Daoy (cell line): ENCODE measurements at places on chromosomes 1 and 21. TPM values are rescaled to one million over a fixed set of nuclear protein-coding genes. Genes with fewer than 3 reads are reported as not detected.

DNA sequence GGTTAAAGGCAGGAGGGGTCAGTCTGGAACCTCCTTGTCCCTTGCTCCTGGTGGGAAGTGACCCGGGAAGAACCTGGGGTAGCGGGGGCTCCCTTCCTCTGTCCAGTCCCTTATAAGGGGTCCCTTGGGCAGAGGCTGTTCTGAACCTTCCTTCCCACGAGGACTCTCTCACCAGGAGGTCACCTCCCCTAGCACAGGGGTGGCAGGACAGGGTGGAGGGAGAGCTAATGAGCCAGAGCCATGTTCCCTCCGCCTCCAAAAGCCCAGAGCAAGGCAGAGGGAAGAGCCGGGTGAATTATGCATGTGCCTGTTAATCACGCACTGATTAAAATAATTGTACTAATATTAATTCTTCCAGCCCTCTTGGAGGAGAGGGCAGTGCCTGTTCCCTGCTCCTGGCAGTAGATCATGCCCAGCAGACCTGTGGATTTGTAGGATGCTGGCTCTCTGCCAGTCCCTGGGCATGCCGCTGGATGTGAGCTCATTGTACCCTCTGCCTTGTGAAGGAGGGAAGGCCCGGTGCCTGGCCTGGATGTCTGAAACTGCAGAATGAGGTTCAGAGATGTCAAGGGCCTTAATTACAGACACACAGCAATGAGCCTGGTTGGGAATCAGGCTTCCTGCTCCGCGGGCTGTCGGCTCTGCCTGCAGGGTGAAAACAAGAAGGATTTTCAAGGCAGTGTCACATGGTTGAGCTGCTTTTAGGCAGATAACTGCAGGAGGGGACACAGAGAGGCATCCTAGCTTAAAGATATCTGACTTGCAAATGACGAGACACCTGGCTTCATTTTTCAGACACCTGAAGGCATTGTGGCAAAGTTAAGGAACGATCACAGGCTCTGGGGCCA is 68.2 kb downstream of the IGSF21 start:
- DNase-seq = peak; percentile 23

DNA sequence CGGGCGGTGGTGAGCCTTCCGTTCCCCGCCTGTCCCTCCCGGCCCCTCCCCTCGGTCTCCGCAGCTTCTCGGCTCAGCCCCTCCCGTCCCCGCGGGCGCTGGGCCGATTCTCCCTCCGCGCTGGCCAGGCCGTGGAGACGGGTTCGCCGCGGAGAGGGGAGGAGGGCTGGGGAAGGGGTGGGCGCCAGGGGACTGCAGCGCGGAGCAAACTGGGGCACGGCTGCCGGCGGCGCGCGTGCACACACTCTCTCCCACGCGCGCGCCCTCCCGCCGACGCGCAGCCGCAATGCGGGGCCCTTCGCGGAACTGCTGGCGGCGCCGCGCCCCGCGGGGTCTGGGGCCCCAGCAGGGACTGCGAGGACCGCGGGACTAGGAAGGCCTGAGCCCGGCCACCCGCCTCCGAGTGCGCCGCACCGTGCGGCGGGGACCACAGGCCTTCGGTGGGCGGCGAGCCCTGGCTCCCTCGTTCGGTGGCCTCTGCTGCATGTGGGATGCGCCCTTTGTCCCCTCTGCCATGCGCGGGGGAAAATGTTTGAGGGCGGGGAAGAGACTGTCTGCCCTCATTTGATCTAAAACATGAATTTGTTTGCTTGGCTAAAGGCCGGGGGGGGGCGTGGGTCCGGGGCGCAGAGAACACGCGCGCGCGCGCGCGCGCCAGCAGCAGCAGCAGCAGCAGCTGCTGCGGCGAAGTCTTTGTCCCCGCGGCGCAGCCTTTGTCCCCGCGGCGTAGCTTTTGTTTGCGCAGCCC is 90.7 kb upstream of the VAMP3 start:
- DNase-seq = peak; percentile 57

GRCh38 chr1:148317288-148317985 is 165.4 kb upstream of the NBPF11 start:
- no peak for DNase-seq

GRCh38 chr1:2633936-2634491 is 1.2 kb upstream of the MMEL1 start:
- DNase-seq = no peak

The DLGAP3 gene
- 0.34 and 0.89 TPM in 2 replicates for total RNA-seq
